ENCODE measurements at places on chromosomes 7 and 10.

- peak; percentile 37 for DNase-seq
These were observed 23.1 kb downstream of the RPA3 start for GRCh38 chr7:7695111-7695817.

DNA sequence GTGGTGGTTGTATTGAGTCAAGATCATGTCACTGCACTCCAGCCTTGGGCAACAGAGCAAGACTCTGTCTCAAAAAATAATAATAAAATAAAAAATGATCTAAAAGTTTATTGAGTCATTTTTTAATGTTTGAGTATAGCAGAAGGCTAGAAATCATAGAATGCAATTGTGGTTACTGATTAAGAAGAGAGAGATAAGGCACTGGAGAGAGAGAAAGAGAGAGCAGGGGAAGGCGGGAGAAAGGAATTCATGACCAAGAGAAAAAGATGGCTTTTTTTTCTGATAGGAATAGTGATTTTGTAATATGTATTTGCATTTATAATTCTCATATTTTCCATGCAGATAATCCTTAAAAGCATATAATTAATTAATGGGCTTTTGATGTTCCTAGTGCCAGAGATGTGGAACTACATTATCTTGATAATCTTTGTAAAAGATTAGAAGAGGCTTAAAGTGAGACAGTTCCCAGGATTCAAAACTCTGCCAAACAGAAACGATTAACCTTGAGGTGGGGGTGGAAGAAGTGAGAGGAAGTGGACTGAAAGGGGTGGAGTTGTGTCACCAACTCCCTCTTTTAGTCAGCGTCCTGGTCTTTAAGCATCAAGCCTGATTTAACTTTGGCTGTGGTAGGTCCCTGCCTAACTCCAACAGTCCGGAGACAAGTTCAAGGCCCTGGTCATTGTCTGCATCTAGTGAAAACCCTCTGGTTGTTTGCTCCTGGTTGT, 76.2 kb downstream of the CHN2 start:
- no peak for DNase-seq

- no peak for DNase-seq
These were observed 261.0 kb upstream of the MKLN1 start for GRCh38 chr7:131066635-131067034.

- DNase-seq = no peak
These were observed 36.9 kb upstream of the FAM20C start for GRCh38 chr7:155469-155900.

DNA sequence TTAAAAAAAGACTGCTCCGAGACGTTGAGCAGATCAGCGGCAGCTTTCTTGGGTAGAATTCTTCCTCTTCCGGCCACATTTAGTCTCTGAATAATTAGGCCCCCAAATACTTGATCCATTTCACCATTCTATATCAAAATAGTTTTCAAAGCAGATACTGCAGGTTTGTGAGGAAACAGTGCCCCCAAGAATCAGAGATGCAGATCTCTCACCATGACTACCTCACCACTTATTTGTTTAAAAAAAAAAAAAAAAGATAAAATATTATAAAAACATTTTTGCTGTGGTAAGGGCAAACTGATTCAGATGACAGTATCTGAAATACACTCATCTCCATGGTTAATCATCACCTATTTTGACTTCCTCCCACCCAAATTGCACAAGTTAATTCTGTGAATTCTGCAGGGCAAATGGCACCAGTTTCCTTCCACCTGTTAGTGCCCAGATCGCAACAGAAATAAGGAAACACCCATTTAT, 210.4 kb downstream of the FAM107B start:
- DNase-seq = no peak

GRCh38 chr10:96614515-96614914, 27.7 kb upstream of the TM9SF3 start:
- peak; percentile 87 for DNase-seq

- DNase-seq = no peak
These were observed 32.0 kb upstream of the MYO3A start for GRCh38 chr10:25902002-25902401.
